Daoy (cell line): ENCODE measurements at places on chromosomes 1 and 21. TPM values are rescaled to one million over a fixed set of nuclear protein-coding genes. Genes with fewer than 3 reads are reported as not detected.
A peak's percentile ranks its signal among the peaks of the same experiment; 100 is the strongest.

SPRR4 gene
- not detected in 2 replicates for total RNA-seq

METTL13 gene
- total RNA-seq = 46.6 and 50.6 TPM in 2 replicates

NT5C1A gene
- total RNA-seq = not detected in 2 replicates

FAM72C gene
- total RNA-seq = 0.48 and 3.4 TPM in 2 replicates

KIRREL1 gene
- total RNA-seq = 42.6 and 46.0 TPM in 2 replicates

RYR2 gene
- 0.83 and 1.1 TPM in 2 replicates for total RNA-seq

RGS8 gene
- not detected in 2 replicates for total RNA-seq

CGN gene
- 3.5 and 4.1 TPM in 2 replicates for total RNA-seq

ODR4 gene
- 17.3 and 95.3 TPM in 2 replicates for total RNA-seq

- DNase-seq = no peak
Measured at GRCh38 chr1:230384380-230385157, 41.6 kb downstream of the PGBD5 start.

GRCh38 chr1:213369465-213369864 is 318.4 kb downstream of the RPS6KC1 start:
- no peak for DNase-seq

DNA sequence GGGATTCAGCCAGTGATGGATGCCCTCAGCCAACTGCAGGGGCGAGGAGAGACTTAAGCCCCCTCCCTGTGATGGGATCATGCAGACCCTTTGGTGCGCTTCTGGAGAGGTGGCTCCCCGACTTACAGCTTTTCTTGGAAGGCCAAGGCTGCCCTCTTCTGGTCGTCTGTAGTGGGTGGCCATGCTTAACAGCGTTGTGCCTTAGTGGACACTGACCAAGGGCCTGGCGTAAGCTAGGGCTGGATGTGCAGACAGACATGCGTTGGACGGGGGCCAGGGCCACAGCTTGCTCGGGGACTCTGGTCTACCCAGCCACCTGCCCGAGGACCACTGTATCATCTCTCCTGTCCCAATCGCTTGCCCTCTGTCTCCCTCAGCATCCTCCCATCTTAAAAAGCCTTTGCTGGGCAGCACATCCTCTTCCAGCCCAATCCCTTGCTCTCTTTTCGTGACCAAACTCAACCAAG is 5.5 kb downstream of the AZIN2 start:
- DNase-seq = peak; percentile 81

DNA sequence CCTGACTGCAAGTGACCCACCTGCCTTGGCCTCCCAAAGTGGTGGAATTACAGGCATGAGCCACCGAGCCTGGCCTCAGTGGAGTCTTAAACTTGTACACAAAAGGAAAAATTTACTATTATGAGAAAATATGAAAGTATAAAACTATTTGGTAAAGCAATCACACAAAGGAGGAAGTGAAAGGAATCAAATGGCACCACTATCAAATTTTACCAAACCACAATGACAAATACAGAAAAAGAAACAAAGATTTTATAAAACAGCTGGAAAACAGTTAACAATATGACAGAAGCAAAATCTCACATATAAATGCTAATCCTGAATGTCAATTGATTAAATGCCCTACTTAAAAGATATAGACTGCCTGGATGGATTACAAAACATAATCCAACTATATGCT is 42.1 kb upstream of the NEGR1 start:
- no peak for DNase-seq

GRCh38 chr1:171258943-171259342 is 10.6 kb downstream of the FMO1 start:
- no peak for DNase-seq

GRCh38 chr1:54623216-54624007 is at the start of gene FAM151A:
Gene FAM151A (minus strand): TSS chr1:54623525. CDS start chr1:54623395, 130 bp downstream.
- no peak for DNase-seq

GRCh38 chr1:230715510-230715909 is 1.6 kb upstream of the AGT start:
- no peak for DNase-seq

GRCh38 chr1:1213345-1214265 is at the start of gene TNFRSF4:
Gene TNFRSF4 (minus strand): TSS chr1:1214153. CDS start chr1:1214127, 26 bp downstream.
- no peak for DNase-seq

DNA sequence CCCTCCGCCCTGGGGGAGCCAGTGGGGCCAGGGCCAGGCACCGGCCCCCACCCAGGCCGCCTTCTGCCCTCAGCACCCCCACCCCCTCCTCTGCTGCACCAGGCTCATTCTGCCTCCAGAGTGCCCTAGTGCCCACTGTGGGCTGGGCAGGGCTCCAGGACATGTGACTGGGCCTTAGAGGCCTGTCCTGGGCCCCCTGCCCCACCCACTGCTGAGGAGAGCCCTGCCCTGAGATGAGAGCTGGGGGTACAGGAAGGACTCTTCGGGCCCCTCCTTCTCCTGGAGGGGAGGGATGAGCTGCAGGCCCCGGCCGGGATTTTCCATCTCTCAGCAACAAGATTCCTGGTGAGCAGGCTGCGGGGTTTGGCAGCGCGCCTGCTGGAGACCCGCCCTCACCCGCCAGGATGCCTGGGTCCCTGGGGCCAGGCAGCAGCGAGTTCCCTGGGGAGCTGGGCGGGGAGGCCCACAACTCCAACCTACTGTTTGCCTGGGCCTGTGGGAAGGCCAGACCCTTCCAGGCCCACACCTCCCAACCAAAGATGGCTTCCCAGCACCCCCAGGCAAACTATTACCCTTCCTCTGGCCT is 14.0 kb downstream of the AHDC1 start:
- no peak for DNase-seq

GRCh38 chr1:92826792-92827191 is 5.0 kb upstream of the RPL5 start:
- DNase-seq = peak; percentile 60

- no peak for DNase-seq
Measured at GRCh38 chr1:163055531-163055930, 13.6 kb upstream of the RGS4 start.

DNA sequence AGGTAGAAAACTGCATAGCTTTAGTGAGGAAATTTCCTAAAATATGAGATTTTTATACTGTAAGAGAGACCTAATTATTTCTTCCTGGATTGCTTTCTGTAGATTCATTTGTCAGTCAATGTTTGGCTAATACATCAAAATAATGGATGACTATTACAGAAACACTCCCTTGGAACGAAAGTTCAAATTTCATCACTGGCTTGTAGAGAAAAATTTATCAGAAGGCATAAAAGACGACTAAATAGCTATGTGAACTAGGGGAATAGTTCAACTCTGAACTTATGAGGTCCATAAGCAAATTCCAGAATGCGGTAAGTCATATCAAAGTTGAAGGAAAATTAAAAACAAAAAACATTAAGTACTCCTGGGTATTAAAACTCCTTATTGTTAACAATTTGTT is 36.0 kb downstream of the WNT2B start:
- no peak for DNase-seq

- no peak for DNase-seq
Measured at GRCh38 chr1:37948841-37949240, 2.0 kb upstream of the INPP5B start.

DNA sequence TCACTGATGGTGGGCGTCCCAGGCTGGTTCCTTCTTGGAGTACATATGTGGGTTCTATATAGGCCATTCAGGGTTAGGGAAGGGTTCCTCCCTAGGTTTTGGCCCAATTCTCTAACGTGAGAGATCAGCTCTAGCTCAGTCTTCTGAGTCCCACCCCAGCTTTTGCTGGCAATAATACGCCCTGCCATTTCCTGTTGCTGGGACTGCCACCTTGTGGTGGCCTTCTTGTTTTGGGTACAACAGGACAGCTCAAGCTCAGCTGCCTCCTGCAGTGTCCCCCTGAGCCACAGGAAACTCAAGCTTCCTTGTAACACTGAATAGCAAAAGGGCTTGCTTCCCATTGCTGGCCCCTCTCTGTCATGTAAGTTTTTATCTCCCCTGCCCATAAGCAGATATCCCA is 77.8 kb downstream of the BACH1 start:
- peak; percentile 58 for DNase-seq

DNA sequence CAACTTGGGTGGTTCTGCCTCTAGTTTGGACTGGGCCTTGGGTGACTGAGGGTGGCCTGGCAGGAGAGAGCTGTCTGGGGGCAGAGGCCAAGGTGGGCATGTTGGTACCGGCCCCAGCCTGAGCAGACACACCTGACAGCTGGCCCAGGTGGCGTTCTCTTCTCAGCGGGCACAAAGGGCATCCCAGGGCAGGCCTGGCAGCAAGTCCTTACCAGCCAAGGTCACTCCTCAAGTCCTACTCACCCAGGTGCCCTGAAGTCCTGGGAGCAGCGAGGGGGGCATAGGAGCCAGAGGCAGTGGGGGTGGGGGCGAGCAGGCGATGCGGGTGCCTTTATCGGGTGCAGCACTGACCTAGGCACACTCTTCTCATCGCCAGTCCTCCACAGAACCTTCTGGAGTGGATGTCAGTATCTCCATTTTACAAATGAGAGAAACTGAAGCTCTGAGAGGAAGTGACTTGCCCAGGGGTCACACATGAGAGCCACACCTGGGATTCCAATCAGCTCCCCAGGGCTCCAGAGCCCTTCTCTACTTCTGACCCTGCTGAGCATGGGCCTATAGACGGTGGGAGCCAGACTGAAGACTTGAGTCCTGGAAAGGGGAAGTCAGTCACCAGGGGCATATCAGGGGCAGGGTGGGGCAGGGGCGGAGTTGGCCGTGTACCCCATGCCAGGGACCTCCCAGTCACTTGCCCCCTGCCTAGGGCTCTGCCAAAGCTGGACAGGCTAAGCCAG is 587 bp upstream of the SLC25A34 start:
- DNase-seq = no peak
